ENCODE measurements at places on chromosomes 11 and 22.

DNA sequence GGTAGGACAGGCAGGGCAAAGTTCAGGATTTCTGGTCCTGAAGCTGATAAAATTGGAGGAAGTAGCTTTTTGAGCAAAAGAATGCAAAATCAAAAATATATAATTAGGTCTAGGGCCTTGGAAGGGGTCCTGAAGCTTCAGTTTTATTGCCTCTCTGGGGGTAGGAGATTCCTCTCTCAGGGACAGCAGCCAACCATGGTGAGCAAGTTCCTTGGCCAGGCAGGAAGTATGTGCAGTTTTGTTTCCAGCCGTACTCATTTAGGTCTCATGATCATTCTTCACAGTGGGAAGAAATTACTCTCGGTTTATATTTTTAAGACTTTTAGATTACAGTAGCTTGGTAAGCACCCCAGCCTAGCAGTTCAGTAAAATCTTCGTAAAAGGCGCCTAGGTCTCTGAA is 2.9 kb upstream of the RAB38 start:
- DNase-seq, result no peak

- no peak for DNase-seq
Measured at GRCh38 chr22:35703861-35704584, 13.6 kb upstream of the APOL5 start.

- DNase-seq, result no peak
Measured at GRCh38 chr11:20621679-20622078, 22.3 kb downstream of the SLC6A5 start.

- DNase-seq, result no peak
Measured at GRCh38 chr11:134288486-134288885, 12.3 kb downstream of the GLB1L3 start.

DNA sequence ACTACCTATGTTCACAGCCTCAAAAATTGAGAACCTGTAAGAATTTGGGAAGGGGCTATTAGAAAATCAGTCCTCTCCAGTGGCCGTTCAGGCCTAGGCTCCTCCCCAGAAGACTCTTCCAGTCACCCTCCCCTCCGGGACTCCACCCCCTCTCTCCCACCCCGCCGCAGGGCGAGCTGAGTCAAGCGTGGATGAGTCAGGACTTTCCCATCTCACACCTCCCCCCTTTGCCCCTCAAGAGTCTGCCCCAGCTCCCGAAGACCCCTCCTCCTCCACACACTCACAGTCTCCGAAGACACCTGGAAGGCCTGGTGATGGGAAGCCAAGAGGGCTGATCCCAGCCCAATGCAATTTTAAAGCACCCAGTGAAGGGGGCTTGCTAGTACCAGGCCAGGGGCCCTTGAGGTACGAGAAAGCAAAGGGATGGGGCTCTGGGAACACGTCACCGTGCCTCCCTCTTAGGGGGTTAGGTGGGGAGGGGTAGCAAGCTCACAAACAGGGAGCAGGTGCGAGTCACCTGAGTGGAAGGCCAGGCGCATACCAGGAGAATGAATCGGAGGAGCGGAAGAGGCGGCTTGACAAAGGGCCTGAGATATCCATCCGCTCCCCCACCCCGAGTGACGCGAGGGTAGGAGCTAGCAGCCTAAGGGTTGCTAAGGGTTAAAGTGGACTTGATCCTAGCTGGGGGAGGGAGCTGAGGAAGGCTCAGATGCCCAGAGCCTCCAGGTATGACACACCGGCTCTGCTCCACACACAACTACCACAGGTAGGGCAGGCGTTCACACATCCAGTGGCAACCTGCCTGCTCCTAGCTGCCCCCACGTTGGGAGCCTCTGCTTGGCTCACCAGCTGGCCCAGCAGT is 13.6 kb downstream of the BCL9L start:
- DNase-seq, result no peak

GRCh38 chr11:778976-779954 is 2.0 kb upstream of the GATD1 start:
- no peak for DNase-seq

- no peak for DNase-seq
Measured at GRCh38 chr11:8942518-8943066, at the start of gene ASCL3. ASCL3 (minus strand) TSS chr11:8943016; CDS start chr11:8938161, 4,855 bp downstream.
